ENCODE measurements at places on chromosomes 1 and 21.

DNA sequence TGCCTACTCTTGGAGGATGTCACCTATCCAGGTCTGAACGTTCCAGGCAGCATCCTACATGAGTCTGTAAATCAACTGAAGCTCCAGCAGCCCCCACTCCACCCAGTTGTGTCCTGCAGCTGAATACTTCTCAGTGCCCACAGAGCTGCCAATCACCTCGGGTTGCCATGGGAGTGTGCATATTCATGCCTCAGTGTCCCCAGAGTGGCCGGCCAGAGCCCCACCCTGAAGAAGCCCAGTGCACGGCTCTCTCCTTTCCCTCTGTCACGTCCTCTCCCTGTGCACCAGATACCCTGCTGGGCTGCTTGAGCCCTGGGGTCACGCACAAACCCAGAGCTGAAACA is 16.1 kb upstream of the GSTM4 start:
- peak; percentile 39 for DNase-seq

- DNase-seq: no peak
These were observed 92.2 kb upstream of the QSOX1 start for GRCh38 chr1:180062452-180062971.

GRCh38 chr1:227924833-227925574 is 22.7 kb downstream of the WNT9A start:
- DNase-seq: no peak

GRCh38 chr1:50346621-50347020 is 76.6 kb downstream of the DMRTA2 start:
- DNase-seq: no peak

DNA sequence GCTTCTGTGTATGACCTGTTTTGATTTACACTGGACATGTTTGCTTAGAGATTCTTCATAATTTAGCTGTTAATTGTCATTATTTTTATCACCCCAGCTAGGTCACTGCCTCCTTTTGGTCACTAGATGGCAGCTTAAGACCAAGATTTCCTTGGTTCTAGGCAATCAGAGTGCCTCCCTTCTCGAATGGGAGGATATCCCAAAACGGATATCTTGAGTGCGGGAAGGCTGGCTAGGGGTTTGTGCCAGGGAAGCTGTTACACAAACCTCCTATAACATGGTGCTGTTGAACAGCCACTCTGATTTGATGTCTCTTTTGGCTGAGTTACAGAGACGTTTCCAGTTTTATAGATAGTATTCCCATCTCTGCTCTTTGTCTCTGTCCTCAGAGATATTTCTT is 283.5 kb downstream of the S1PR1 start:
- DNase-seq: no peak

DNA sequence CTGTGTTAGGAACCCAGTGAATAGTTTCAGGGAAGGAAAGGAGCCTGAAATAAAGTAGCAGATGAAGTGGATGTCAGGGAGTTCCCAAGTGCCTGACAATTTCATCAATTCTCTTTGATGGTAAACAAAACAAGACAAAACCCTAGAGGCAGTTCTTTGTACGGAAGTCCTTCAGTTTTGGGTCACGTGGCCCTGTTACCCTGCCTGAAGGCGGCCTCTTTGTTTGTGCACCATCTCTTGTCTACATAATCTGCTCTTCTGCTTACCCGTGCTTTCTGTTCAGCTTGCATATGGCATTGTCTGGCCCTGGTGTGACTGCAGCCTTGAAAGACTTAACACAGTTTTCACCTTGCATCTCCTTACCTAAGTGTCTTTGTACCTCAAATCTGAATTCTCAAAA is 166.7 kb upstream of the DUSP10 start:
- no peak for DNase-seq

DNA sequence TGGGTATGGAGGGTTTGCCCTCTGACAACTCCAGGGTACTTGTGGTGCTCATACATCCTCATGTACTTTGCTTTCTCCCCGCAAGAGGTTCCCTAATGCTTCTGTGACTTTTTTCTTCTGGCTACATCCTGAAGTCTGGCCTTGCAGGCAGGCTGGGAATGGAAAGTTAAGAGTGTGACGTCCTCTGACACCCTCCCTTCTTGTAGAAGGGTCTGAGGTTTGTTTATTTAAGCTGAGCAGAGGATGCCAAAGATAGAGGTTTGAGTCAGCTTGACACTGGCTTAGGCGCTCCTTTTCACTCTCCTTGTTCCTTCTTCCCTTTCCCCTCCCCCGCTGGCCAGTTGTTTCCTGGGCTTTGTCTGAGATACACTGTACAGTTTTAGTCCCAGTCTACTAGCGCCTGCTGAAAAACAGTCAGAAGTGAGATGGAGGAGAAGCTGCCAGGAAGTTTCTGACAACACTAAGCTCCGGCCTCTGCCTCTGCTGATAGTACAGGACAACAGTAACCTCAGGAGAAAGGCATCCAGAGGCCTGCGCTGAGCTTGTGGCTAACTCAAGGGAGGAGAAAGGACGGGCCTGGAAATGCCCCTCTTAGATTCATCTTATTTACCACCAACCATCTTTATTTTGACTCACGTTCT is at the start of gene MACF1:
TSS of gene MACF1 (plus strand) at position 255 of the 641 bp plus-strand sequence. CDS start at position 583, 328 bp downstream.
- DNase-seq: no peak

GRCh38 chr1:227945891-227946623 is 1.7 kb downstream of the WNT9A start:
- DNase-seq: no peak

DNA sequence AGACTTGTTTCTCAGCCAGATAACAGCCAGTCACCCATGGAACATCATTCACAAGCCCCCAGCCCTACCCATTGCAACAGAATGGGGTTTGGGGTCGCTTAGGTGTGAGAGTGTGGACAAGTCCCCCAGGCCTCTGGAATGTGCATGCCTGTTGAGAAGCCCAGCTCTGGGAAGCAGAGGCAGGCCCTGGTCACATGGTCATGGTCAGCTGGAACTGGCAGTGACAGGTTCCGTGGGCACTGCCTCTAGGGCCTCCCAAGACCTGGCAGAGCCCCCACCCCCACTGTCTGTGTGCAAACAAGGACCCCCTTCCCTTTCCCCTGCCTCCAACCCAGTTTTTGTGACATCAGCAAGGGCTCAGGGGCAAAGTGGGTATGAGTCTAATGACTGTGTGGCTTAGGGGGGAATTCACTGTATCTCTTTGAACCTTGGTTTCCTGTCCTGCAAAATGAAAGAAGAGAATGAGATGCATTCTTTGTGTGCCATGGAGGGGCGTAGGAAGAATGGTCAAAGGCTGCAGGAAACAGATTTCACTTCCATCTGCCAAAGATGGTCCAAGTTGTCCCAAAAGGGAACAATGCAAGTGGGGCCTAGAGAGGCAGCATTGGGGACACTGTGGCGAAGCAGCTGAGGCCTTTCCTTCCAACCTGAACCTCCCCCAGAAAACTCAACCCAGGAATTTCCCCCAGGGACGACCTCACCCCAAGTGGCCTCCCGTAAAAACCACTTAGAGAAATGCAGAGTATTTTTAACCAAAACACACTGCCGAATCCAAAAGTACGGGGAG is 34.7 kb upstream of the SELENON start:
- DNase-seq: no peak

GRCh38 chr21:45942755-45943629 is 38.6 kb upstream of the COL6A1 start:
- no peak for DNase-seq

- no peak for DNase-seq
These were observed 6.5 kb upstream of the BARHL2 start for GRCh38 chr1:90723590-90724108.

All from CD8-positive, alpha-beta memory T cell (primary cell).